ENCODE measurements at places on chromosomes 12 and 14.

DNA sequence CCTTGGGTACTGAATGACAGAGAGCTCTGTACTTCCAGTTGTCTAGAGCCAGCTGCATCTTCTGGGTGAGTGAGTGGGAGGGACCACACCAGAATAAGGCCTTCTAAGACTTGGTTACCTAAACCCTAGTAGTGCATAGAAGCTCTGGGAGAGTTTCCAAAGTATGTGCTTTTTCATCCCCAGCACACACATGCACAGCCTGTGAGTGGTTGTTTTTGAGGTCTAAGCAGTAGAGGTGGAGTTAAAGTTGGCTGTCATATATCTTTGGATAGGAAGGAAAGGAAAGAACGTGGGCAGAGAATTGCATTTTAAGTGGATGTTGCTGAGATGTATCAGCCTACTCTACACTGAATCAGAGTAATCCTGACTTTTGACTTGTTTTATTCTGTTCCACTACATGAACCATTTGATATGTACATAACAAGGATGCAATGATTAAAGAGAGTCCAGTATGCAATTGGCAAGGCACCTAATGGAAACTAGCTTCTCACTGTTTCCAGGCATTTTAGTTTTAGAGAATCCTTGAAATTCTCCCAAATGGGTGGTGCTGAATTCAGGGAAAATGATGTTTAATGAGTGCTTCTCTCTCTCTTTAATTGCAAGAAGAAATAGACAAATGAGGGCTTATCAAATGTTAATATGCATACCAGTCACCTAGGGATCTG lies 51.8 kb upstream of the PRICKLE1 start:
- DNase-seq = no peak

DNA sequence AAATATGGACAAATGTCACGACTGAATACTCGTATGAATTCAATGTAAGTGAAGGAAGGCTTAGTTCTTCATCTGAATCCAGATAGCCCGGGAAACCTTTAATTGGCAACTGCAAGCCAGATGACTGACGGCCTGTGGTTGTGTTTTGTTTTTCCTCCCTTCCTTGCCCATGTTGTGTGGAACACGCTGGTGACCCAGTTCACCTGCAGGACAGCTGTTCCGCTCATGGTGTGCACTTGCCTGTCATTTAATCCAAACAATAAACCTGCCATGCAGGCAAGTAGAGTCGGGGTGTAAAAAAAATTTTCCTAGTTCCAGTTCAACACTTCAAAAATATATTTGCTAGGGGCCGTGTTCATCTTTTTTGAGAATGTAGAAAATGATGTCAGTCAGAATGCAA lies 88.0 kb downstream of the TMEM132D start:
- DNase-seq = no peak

- no peak for DNase-seq
These were observed 227.1 kb downstream of the MSRB3 start for GRCh38 chr12:65505386-65506121.

GRCh38 chr14:91417983-91418386 lies 365 bp upstream of the CCDC88C start:
- DNase-seq = peak; percentile 59

DNA sequence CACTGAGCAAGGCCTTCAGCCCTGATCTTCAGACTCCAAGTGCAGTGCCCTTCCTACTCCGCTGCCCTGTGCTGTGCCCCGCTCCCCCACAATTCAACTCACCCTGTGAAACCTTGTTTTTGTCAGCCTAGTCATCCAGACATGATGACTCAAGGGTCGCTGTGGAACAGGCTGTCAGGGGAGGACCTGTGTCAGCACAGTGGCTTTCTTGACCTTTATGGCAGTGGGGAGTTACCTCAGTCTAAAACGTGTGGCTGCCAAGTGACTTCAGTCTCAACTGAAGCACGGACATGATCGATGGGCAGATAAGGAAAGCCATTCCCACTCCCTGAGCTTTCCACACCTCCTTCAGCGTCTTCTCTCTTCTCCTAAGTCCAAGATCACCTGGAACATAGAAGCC lies 16.3 kb upstream of the FLVCR2 start:
- DNase-seq = no peak

DNA sequence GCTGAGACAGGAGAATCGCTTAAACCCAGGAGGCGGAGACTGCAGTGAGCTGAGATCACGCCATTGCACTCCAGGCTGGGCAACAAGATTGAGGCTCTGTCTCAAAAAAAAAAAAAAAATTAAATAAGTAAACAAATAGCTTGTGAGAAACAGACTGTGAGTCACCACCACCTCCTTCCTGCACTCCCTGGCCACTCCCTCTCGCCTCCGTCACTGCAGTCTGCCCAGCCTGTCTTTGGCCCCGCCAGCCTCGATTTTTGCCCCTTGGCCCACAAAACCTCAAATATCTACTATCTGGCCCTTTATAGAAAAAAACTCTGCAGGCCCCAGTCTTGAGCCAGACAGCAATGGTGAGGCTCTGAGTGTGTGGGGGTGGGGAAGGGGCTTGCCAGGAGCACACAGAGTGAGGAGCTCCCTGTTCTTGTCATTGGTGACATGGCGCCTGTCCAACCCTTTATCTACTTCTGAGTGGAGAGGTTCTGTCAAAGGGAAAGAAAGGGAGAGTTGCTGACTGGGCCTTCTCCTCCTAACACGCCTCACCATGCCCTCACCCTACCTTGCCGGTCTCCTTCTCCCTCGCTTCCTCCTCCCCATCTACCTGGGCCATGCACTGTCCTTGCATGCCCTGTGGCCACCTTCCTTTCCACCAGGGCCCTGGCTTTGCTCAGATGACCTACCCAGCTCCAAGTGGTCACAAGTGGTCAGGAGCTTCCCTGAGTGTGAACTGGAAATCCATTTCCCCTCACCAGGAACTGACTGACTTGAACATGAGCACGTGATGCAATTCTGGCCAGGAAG lies 22.1 kb downstream of the LGMN start:
- DNase-seq = no peak

DNA sequence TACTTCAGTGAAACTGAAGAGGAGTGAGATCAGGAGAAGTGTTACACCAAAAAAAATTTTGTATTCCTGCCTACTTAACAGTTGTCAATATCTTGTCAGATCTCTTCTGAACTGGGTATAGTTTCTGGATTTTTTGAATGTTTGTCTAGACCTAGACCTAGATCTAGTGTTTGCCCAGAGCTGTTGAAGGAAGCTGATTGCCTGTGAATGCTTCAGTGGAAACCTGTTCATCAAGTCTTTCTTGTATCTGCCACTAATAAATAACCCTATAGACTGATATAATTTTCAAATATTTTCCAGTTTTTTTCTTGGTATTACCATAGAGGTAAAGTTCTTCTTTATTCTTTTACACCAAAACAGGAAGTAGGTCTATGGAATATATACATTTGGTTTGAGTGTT lies 781.5 kb upstream of the FBXO33 start:
- DNase-seq = no peak

- DNase-seq = no peak
These were observed 5.5 kb downstream of the UBE3B start for GRCh38 chr12:109482894-109483293.

- DNase-seq = no peak
These were observed 65.4 kb upstream of the RIC8B start for GRCh38 chr12:106709068-106709511.

- no peak for DNase-seq
These were observed 8.7 kb downstream of the SAV1 start for GRCh38 chr14:50659327-50659974.

DNA sequence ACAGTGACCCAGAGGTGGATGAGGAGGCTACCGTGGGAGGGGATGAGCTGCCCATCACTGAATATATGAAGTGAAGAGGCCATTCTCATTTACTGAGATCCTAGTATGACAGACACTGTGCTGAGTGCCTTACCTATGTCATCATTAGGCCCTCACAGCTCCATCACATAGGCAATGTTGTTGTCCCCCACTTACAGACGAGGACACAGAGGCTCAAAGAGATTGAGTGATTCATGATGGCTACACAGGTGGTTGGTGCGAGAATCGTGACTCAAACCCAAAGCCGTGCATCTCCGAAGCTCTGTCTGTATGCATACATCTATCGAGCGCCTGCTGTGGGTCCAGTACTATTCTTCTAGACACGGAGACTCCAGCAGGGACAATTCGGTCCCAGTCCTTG lies 5.9 kb upstream of the CCDC197 start:
- no peak for DNase-seq

DNA sequence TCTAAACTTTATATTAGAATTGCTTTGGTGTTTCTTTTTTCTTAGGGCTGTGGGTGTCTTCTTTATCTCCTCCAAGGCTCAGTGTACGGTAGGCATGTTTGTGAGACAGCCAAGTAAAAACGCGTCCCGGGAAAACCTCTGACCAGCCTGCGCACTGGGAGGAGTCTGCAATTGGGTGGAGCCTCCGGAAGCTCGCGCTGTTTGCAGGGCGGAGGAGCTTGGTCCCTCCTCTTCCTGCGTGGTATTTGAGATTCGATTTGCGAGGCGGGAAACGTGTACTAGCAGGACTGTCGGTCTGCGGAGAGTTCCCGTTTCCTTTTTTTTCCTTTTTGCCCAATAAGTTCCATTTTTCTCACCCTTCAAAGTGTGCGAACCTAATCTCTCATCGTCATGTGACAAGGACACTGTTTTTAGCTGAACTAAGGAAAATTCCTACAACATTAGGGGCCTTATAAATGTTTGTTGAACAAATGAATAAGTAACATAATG lies 182.1 kb upstream of the OTX2 start:
- DNase-seq = no peak

GRCh38 chr14:65486863-65487262 lies 74.3 kb downstream of the FUT8 start:
- no peak for DNase-seq

- no peak for DNase-seq
These were observed 21.0 kb downstream of the KRT80 start for GRCh38 chr12:52170827-52171226.

GRCh38 chr12:116389990-116390389 lies 112.5 kb upstream of the MED13L start:
- no peak for DNase-seq

GRCh38 chr12:123067654-123068053 lies 83.2 kb downstream of the PITPNM2 start:
- DNase-seq = no peak

- no peak for DNase-seq
These were observed 37.2 kb downstream of the GABARAPL1 start for GRCh38 chr12:10249690-10250455.

GRCh38 chr12:1324910-1325309 lies 269.5 kb downstream of the FBXL14 start:
- DNase-seq = no peak

DNA sequence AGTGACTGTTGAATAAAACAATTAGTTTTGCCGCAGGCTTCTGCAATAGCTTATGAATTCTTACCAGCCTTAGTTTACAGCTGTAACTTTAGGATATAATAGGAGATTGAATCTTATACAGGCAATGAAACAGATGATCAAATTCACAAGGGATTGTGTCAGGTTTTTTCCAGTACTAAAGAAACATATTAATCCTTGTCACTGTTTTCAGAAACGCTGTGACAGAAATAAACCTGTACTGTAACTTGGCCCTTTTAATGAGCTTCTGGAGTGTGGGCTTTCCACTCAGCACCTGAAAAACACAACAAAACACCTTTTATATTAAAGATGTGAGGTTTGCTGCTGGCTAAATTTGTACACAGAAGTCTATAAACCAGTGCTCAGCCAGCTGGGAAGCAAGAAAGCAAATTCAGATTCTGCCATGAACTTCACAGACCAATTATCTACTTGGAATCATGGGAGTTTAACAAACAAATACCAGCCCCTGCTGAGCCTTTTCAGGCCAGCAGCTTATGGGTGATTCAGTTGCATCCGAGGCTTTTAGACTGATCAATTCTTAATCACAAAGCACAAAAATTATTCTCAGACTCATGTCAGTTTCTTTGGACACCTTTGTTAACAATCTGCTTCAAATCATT lies 109.5 kb downstream of the FOXG1 start:
- no peak for DNase-seq

DNA sequence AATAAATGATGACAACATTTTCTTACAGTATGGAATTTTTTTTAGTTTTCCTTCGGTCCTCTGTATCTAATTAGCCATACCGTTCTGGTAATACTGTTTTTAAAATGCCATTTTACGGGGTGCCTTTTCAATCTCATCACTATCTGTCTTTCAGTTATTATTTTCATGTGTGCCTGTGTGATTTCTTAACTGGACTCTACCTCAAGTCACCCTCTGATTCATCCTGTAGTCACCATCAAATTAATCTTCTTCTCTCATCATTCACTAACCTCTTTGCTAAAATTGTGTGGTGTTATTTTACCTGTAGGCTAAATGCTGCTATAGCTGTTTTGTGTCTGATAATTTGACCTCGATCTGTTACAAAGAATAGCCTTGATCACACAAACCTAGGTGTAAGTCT lies 16.0 kb upstream of the CCT2 start:
- no peak for DNase-seq

GRCh38 chr12:89384050-89384758 lies 31.9 kb upstream of the DUSP6 start:
- DNase-seq = no peak

GRCh38 chr12:18483698-18484325 lies 222.5 kb downstream of the PIK3C2G start:
- no peak for DNase-seq

- no peak for DNase-seq
These were observed 91.6 kb downstream of the HELB start for GRCh38 chr12:66393890-66394289.

- DNase-seq = no peak
These were observed 2.0 kb upstream of the ALX1 start for GRCh38 chr12:85277900-85278597.

DNA sequence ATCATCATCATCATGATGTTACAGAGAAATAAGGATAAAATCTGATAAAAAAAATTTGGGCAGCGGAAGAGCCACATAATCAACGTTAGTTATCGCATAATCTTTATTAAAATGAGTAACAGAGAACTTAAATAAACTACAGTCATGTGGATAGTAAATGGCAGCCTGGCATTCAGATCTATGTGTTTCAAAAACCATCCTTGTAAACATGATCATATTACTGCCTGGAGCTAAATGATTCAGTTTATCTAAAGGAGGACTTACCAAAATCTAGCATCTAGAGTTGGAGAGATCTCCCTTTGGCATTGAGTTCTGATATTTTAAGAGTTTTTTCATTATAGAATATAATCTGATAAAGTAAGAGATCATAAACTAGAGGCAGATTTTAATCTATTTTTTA lies 200.1 kb upstream of the MGAT4C start:
- no peak for DNase-seq

DNA sequence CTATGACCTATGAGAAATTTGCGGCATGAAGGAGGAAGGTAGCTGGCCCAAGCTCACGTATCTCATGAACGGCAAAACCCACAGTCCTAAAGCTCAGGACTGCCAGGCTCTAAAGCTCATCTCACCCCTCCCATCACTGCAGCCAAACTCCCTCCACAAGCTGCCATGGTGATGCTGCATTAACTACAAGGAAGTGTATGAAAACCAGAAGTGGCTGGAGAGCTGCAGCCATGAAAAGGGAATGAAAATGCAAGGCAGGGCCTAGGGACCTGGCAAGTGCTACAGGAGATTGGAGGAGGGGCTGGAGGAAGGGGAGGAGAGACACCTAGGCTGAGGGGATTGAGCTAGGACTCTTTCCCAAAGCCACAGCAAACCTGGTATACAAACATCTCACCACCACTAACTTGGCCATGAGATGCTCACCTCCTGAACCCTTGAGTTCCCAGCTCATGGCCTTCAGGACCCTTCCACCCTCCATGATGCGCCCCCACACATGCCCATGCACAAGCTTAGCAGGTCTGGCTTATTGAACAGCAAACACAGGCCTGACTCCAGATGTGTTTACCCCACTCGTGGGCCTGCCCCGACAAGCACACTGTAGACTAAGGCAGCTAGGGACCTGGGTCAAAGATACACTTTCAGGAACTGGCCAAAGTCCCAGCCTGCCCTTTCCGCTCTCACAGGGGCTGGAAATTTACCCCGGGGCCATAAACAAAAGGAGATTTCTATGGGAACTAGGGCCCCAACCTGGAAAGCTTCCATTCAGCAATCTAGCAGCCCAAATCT lies 42.0 kb downstream of the LTBP2 start:
- DNase-seq = no peak

All from activated CD4-positive, alpha-beta T cell treated with anti-CD3 and anti-CD28 coated beads for 1 hour (primary cell).